GM19239 (cell line): ENCODE measurements at places on chromosomes 13 and 19.

DNA sequence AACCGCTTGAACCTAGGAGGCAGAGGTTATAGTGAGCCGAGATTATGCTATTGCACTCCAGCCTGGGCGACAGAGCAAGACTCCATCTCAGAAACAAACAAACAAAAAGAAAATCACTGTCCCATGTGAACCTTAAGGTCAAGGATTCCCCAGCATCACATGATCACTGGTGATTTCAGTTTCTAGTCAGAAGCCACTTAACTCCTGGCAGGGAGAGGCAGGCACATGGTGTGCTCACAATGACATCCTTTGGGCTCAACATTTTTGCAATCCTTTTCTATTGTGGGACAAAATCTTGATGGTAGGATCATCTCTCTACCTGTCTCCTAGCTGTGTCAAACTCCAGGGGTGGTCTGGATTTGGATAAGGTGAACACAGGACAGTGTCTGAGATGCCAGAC lies 12.1 kb downstream of the AKAP8 start:
- DNase-seq, result no peak

DNA sequence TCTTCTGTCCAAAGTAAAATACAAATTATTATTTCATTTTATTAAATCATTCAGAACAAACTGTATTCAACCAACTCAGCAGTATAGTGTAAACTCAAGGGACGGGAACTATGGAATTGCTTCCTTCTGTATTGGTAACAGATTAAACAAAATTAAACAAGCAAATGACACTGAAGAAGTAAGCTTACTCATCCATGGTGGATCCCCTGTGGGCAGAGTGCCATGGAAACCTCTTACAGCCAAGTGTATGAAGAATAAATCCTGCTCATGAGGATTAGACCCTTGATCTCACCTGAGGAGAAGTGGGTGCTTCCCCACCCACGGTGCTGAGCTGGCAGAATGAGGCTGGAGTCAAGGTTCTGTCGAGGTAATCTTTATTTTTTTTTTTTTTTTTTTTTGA lies 18.0 kb upstream of the RFXAP start:
- no peak for DNase-seq

DNA sequence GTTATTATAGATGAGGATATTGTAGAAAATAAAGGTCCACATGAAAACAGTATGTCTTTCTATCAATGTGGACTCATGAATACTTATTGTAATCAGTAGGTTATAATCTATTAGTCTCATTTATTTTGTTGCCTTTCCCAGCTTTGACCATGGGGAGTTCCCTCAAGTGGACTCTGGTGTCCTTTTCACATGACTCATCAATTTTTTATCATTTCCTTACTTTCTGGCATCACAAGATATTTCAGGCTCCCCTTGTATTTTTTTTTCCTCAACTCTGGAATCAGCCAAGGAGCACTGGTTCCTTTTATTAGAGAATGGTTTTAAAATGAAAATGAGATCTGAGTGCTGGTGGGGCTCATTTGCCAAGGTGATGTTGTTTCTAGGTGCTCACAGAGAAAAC lies 63.4 kb upstream of the DIAPH3 start:
- no peak for DNase-seq

DNA sequence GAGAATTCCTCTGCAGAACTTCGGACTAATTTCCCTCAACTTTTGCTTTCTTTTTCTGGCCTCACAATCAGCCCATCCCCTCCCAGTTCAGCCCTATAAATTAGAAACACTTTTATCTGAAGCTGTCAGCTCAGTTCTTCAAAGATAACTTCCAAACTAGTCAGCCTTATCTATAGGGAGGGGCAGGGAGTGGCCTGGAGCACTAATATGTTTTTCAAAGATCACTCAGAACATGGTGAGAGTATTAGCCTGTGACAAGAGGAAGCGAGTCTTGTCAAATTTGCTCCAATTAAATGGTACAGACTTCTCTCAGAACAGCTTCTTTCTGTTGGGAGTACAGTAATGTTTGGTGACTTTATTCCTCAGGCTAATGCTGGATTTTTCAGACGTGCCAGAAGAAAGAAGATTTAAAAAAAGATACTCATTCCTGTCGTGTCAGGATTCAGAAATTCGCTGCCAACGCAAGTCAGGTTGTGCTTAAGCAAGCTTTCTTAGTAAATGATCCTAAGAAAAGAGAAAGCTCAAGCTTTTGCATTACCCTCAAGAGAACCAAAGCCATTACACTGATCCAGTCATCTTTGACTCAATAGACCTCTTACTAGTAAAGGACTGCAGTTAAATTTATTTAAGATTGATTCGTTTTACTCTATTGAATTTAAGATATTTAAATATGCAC lies 1033.6 kb downstream of the SLITRK5 start:
- DNase-seq, result no peak

- no peak for DNase-seq
Measured at GRCh38 chr19:50969413-50969760, at the start of gene KLK6. TSS of gene KLK6 (minus strand) at chr19:50969591. CDS start at chr19:50968104, 1,487 bp downstream.

DNA sequence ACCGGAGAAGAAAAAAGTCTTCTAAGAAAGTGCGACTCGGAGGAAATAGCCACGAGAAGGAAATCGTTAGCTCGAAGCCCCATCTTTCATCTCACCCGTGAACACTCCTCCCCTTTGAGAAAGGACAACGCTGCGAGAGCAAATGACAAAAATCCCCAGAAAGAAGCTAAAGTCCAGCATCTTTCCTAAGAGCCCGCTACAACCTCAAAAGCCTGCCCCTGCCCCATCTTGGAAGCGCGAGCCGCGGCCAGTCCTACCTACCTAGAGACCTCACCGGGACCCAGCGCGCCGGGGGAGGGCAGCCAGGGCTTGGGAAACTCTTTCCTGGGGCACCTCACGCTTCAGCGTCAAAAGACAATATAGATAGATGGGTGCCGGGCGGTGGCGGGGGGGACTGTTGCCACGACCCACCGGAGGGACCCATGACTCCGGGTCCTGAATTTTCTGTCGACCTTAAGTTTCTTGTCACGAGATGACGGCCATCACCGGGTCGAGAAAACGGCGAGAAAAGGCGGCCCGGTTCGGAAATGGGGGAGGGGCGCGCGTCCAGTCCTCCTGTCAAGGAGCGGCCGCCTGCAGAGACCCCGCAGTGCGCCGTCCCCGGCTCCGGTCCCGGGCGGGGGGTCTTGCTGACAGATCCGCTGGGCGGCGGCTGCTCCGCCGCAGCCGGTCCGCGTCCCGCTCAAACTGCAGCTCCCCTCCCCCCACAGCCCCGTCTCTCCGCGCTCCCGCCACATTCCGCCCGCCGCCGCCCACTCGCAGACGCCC lies 65.9 kb downstream of the KCNRG start:
- no peak for DNase-seq

- no peak for DNase-seq
Measured at GRCh38 chr19:15293781-15294491, 38.4 kb downstream of the BRD4 start.

- DNase-seq, result no peak
Measured at GRCh38 chr13:65054277-65054676, 2175.9 kb downstream of the PCDH9 start.

DNA sequence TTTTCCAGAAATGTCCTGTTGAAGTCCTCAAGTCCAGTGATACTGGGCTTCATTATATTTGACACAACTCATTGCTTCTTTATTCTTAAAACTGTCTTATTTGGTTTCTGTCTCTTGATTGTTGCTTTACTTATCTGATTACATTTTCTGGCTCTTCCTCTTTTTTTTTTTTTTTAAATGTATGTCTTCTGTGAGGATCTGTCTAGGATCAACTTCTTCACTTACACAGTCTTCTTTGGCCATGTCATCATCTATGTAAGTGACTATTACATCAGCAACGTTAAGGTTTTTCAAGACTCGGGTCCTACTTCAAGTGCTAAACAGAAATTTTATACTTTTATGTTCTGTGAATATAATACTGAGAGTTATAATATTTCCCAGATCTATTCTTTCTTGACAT lies 162.1 kb downstream of the PDS5B start:
- DNase-seq, result no peak

- no peak for DNase-seq
Measured at GRCh38 chr13:33953203-33953602, 135.3 kb downstream of the RFC3 start.

GRCh38 chr19:15299568-15300409 lies 32.5 kb downstream of the BRD4 start:
- no peak for DNase-seq

GRCh38 chr13:71626421-71627117 lies 240.4 kb downstream of the DACH1 start:
- no peak for DNase-seq

- DNase-seq, result no peak
Measured at GRCh38 chr19:50331221-50331993, 2.2 kb upstream of the KCNC3 start.

GRCh38 chr19:4210166-4210731 lies 19.1 kb upstream of the EBI3 start:
- DNase-seq, result no peak

DNA sequence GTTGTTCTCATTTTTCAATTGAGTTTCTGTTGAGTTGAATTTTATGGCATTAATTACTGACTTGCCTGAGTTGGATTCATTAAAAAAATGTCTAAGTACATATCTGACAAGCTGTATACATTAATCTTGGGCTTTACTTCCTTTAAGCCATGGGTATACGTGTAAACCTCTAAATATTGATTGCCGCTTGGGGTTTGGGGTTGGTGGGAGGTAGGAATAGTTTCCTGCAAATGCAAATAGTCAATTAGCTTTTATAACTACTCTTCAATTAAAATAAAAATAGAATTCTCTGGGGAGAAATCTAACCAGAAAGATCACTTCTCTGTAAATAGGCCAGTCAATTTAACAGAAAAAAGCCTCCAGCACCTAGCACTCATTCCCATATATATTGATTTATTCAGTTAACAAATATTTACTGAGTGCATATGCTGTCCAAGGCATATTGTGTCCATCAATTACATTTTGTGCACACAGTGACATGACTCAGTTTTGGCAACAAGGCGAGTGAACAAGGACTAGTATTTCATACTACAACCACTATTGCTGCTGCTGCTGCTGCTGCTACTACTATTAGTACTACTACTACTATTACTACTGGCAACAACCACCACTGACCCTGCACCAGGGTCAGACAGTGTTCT lies 306.8 kb downstream of the RFC3 start:
- no peak for DNase-seq

DNA sequence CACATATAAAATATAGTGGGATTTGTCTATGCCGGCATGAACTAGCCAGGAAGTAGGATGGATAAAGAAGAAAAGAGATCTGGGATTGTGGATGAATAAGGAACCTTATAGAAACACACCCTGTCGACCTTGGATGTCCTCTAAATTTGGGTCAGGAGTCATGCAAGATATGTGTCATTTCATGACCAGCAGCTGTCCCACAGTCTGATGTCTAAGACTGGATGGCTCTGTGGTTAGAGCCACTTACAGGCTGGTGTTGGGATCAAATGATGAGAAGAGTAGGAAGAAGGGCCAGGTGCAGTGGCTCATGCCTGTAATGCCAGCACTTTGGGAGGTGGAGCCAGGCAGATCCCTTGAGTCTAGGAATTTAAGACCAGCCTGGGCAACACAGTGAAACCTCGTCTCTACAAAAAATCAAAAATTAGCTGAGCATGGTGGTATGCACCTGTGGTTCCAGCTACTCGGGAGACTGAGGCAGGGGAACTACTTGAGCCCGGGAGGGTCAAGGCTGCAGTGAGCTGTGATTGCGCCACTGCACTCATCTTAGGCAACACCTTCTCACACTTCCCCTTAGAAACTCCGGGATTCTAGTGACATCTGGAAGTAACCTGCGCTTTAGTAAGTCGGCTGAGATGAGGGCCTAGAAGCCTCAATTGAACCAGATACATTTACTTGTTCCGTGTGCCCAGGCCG lies 30.8 kb downstream of the TMED1 start:
- no peak for DNase-seq
